ENCODE measurements at places on chromosomes 5 and 9.

DNA sequence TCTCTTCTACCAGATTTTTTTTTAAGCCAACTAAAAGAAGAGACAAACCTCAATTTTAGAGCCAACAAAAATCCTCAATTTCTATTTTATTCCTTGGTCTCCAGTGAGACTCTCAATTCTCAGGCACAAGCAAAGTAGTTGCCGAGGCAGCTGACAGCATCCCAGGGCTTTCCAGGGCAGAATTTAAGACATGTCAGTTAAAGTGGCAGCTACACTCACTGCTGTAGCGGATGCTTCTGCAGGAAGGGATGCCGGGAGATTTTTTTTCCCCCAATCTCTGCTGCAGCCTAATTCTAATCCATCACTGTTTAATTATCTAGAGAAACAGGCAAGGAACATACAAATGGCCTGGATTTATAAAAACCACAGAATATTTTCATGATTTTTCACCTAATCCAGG lies 57.0 kb downstream of the TTC39B start:
- no peak for DNase-seq

DNA sequence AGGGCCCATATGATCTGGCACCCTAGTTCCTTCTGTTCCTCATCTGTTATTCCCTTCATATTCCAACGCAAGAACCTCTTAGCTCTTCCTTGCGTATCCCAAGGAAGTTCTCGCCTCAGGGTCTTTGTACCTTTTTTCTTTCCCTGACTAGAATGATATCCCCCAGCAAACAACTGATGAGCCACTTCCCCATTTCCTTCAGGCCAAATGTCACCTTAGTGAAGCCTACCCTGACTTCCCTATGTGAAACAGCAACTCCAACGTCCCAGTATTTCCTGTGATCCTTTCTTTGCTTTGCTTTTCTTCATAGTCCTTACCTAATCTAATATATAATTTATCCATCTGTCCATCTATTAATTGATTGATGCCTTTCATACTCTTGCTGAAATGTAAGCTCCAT lies 47.9 kb downstream of the ERCC8 start:
- no peak for DNase-seq

- no peak for DNase-seq
These were observed 20.6 kb downstream of the FAM78A start for GRCh38 chr9:131255676-131256197.

DNA sequence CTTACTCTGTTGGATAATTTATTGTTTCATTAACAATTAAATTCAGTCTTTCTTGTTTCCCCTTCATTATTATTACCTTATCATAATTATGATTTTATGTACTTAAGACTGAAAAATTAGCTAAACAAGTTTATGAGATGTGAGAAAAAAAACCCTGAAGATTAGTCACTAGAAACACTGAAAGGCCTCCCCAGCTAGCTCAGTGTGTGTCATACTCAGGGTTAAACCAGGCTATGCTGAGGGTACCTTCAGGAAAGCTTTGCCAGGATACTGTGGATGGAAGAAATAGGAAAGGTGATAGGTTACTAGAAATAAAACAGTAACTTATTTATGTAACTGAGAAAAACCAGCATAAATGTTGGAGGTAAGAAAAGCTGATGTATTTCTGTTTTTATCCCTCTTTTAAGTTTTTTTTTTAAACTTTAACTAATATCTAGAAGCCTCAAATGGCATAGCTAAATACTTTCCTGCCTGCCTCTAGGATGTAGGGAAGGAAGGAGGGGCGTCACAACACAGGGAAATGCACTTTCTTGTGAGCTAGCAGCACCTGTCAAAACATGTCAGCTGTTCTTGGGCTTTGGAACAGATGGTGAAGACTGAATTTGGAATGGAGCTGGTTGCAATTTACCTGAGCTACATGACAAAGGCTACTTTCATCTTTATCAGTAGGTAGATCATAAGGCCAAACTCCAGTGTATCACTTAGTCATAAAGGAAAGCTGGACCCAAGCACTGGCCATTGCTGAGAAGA lies 24.2 kb downstream of the NMRK1 start:
- DNase-seq, result no peak

- DNase-seq, result no peak
These were observed 131.3 kb downstream of the GLIS3 start for GRCh38 chr9:4168526-4168925.

GRCh38 chr9:108837530-108837929 lies 18.3 kb downstream of the ACTL7B start:
- DNase-seq, result no peak

GRCh38 chr5:134267366-134268018 lies 41.6 kb upstream of the PPP2CA start:
- DNase-seq, result no peak

DNA sequence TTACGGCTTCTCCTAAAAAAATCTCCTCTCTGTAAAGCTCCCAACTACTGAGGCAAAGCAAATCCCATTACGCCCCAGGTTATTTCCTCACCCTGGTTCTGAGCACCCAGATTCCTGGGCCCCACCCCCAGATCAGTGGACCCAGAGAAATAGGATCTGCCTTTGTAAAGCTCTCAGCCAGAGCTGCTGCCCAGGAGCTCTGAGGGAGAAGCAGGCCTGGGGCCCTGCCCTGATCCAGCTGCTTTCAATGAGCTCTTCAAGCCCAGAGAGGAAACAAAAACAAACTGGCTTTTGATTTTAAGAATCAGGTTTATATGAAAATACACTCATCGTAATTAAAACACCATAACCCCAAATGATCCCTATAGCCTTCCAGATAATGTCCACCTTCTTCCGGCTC lies 124.5 kb downstream of the C5orf15 start:
- no peak for DNase-seq

DNA sequence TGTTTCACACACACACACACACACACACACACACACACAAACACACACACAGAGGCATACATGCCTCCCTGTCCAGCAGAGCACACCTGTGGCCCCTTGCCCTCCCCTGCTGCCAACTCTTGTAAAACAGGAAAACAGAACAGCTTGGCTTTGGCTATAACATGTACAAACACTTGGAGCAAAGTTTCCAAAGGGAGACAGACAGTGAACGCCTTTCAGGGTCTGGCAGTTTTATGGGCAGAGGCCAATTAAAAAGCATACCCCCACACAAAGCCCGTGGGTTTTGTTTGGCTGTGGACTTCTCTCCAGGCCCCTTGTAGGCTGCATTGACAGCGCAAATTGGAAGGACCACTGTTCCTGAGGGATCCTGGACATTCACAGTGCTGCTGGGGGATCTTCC lies 265.6 kb downstream of the PAPPA start:
- no peak for DNase-seq

GRCh38 chr5:40071870-40072269 lies 607.8 kb upstream of the PTGER4 start:
- DNase-seq, result no peak

GRCh38 chr9:4420351-4420750 lies 69.9 kb upstream of the SLC1A1 start:
- DNase-seq, result no peak

DNA sequence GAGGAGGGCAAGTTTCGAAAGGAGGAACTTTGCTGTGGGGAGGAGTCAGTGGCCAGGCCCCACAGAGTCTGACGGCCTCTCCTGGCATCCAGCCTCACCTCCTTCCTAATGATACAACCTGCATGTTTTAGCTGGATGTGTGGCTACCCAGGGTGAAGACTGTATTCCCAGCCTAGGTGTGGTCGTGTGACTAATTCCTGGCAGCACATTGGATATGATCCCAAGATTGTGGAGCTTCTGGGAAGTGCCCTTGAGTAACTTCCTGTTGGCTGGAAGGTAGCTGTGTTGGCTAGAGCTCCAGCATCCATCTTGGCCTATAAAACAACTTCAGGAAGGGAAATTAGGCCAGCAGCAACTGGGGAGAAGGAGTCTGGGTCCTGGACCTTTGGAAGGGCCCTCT lies 19.0 kb upstream of the LPCAT1 start:
- DNase-seq, result no peak

- DNase-seq, result no peak
These were observed 2.9 kb downstream of the PLCXD3 start for GRCh38 chr5:41507501-41507900.

GRCh38 chr5:94928891-94929290 lies 310.4 kb downstream of the SLF1 start:
- DNase-seq, result no peak

GRCh38 chr5:167945542-167946384 lies 345.7 kb upstream of the WWC1 start:
- DNase-seq, result no peak

DNA sequence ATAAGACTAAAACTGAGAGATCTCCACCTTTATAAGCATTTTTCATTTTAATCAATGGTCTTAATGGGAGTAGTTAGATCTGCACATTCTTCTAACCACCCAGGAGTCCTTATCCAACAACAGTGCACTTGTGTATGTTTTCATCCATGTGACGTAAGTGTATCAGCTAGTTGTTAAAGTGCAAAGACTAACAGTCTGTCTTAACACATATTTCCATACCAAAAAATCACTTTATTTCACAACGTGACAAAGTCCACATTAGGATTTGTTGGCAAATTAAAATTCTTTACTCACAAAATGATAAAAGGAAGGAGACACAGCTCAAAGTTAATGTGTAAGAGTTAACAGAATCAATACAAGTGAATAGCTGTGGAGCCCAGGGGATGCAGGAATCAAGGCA lies 1.9 kb upstream of the SMC2 start:
- no peak for DNase-seq

GRCh38 chr9:76354221-76354620 lies 40.0 kb downstream of the RFK start:
- no peak for DNase-seq

- DNase-seq, result no peak
These were observed 42.5 kb downstream of the ERGIC1 start for GRCh38 chr5:172876578-172876977.

DNA sequence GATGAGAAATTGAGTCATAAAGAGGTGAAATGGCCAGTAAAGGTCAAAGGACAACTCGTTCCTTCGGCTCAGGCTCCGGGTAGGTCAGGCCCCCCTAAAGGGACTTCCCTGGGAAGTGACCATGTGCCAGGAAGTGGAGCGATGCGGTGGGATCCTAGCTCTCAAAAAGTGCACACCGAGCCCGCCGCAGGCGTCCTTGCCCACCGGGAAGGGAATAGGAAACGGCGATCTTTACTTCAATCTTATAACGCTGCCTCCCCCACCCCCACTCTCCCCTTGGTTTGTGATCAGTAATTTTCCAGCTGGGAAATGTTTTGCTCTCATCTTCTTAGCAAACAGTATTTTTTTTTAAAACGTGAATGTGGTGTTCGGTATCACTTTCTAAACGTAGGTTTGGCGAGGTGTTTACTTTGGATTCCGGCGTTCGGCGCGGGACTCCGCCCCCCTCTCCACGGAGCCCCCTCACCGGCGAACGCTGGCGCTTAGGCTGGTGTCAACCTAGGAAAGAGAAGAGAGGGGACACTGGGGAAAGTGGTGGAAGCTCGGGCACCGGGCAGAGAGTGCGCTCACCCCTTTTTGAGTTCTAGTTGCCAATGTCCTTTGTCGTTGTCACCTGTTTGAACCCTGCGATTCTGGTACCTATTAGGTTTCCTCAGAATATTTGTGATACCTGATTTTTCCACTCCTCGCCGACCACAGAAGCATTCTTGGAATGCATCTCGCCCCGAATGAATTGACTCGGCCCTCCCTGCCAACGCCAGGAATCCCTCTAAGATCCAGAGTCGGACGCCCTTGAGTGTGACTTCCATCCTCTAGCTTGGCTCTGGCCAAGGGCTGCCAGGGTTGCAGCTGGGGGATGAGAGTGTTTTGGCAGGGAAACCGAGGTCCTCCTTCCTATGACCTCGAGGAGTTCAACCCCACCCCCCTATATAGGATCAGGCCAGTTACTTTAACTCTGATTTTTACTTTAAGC lies 1.8 kb upstream of the KLF4 start:
- no peak for DNase-seq

GRCh38 chr9:77290373-77290772 lies 113.0 kb downstream of the VPS13A start:
- DNase-seq, result no peak

GRCh38 chr5:76804266-76804665 lies 14.6 kb upstream of the F2RL1 start:
- no peak for DNase-seq

- DNase-seq, result no peak
These were observed 13.9 kb downstream of the TLR4 start for GRCh38 chr9:117718085-117718484.

- DNase-seq, result no peak
These were observed 16.7 kb upstream of the SLC28A3 start for GRCh38 chr9:84357275-84357674.

DNA sequence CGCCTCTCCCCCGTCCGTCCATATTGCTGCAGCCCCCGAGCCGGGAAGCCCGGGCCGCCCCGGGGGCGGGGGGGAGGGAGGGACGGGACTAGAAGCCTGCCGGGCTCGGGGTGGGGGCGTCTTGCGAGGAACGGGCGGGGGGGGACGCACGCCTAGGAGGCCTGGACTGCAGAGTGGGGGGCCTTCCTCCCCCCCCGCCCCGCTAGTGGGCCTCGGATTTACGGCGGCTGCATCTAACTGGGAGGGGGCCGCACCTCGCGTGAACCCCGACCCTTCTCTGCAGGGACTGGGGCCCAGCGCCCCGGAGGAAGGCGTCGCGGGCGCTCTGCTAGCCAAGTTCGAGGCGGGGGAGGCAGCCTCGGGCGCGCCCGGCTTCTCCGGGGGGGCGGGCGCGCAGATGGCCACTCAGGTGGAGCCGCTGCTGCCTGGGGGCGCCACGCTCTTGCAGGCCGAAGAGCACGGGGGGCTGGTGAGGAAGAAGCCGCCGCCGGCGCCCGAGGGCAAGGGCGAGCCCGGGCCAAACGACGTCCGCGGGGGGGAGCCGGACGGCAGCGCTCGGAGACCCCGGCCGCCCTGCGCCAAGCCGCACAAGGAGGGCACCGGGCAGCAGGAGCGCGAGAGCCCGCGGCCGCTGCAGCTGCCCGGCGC lies at the start of gene LARP1:
Gene LARP1 (plus strand): TSS at position 17 of the 648 bp plus-strand sequence. CDS start 381 bp downstream, at position 398.
- no peak for DNase-seq

DNA sequence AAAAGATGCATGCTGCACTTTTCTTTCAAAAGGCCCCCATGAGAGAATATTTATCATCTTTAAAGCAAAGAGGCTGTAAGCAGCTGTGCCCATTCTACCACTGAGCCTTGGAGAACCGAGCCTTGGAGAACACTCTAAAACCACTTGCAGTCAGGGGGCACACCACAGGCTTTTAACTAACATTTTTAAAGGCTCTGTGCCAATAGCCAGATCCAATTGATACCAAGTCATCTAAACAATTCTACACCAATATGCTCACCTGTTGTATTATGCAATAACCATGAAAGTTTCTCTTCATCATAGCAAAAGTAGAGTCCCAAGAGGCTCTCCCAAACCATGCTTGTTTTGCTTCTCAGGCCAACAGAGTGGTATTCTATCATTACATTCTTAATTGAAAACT lies 1090.5 kb upstream of the SEMA6A start:
- no peak for DNase-seq

DNA sequence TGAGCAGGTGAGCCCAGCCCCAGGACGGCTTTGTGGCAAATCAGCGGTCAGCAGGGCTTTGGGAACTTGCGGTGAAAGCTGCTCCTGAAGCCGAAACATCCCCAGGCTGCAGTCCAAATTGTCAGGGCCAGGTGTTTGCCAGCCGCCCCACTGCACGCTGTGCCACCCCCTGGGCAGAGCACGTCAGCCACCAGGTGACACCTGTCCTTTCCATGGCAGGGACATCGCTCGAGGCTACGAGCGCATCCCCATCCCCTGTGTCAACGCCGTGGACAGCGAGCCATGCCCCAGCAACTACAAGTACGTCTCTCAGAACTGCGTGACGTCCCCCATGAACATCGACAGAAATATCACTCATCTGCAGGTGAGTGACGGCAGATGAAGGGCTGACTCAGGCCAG lies 64.4 kb upstream of the CACNA1B start:
- DNase-seq, result no peak

- no peak for DNase-seq
These were observed 1.3 kb downstream of the SDHA start for GRCh38 chr5:219460-219863.

Measured in stimulated activated CD4-positive, alpha-beta T cell treated with anti-CD3 and anti-CD28 coated beads, Interleukin-1b, Interleukin-23, amount 100 ng/mL, for 1 hour (primary cell).